ENCODE measurements at places on chromosomes 4 and X.

- DNase-seq: no peak
Measured at GRCh38 chrX:119069128-119069527, 3.7 kb upstream of the CT47C1 start.

DNA sequence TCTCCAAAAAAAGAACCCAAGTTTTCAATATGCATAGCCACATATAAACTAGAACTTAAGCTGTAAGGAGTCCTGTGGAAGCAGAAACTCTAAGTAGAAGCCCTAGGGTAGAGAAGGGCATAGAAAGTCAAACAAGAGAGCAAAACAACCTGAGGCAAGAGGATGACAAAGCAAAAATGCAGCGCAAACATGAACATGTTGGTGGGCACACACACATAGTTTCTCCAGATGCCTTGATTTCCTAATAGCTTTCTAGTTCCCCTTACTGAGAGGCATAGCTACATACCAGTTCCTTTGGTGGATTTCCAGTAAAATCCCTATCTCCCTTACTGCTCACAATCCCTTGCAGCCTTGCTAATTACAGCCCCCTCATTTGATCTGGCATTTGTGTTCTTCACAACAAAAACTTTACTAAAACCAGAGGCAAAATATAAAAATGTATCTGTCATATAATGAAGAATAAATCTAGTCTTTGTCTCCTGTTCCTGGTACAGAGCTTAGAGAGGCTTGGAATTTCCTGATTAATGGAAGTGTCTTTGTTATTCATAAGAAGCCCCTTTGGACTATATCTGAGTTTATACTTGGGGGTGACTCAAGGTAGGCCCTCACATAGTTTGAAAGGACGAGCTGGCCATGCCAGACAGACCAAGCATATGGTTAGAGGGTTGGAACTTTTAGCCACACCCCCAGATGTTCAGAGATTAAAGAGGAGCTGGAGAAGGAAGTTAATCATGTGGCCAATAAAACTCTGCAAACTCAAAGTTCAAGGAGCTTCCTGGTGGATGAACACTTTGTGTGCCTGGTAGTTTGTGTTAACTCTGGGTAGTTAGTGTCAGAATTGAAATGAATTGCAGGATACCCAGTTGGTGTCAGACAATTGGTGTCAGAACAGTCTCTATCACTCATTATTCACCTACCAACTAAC lies 52.7 kb upstream of the ZCCHC13 start:
- DNase-seq: no peak

DNA sequence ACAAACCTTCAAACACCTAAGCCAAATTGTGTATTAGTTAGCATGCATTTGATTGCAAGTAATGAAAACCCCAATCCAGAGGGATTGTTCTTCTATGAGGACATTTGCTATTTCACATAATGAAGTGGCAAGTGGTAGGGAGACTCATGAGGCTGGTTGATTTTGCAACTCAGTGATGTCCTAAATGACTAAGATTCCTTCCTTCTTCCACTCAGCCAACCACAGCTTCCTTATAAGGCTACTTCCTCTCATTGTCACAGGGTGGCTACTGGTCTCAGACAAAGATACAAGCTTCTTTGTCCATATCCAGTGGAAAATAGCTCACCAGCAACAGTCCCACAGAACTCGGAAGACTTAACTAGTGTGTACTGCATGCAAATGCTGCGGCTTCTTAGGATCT lies 5.3 kb upstream of the OTC start:
- DNase-seq: peak; percentile 17

GRCh38 chr4:121072224-121073003 lies at the start of gene NDNF:
Gene NDNF (minus strand): TSS chr4:121072535. CDS start chr4:121045837, 26,698 bp downstream.
- DNase-seq: no peak

DNA sequence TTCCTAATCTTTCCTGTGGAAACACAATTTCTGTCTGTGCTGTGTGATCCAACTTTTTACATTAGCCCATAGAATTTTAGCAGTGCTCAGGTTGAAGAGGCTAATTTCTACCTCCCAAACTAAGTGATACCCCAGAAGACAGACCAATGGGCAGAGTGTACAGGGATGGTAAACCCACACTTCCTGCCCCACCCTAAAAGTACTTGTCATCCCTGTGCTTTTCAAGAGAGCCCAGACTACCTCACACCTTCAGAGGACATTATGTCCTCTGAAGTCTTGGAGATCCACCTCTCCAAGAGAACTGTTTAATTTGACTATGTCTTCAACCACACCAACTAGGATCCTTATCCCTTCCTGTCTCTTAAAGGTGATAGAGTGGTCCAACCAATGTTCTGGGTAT lies 82.0 kb upstream of the ACSL1 start:
- DNase-seq: no peak

DNA sequence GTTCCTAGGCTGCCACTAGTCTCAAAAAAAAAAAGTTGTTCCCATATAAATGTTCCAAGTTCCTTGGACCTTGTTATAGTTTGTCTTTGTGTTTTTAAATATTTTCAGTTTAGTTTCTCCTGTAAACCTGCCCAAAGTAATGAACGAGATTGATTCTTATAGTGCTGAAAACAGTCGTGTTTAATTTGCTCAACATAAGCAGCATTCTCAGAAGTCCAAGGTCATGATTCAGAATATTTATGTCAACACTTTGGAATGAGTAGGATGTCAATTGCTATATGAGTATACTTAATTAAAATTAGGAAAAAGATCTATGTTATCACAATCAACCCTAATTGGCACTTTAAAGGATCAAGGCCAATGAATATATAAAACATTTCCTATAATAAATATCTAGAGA lies 510.9 kb downstream of the PPP4R3C start:
- no peak for DNase-seq

- DNase-seq: no peak
Measured at GRCh38 chrX:153320555-153321184, 897 bp downstream of the PNMA6F start.

GRCh38 chr4:72942565-72942964 lies 127.0 kb downstream of the COX18 start:
- no peak for DNase-seq

- no peak for DNase-seq
Measured at GRCh38 chr4:17932041-17932440, 89.5 kb downstream of the LCORL start.

DNA sequence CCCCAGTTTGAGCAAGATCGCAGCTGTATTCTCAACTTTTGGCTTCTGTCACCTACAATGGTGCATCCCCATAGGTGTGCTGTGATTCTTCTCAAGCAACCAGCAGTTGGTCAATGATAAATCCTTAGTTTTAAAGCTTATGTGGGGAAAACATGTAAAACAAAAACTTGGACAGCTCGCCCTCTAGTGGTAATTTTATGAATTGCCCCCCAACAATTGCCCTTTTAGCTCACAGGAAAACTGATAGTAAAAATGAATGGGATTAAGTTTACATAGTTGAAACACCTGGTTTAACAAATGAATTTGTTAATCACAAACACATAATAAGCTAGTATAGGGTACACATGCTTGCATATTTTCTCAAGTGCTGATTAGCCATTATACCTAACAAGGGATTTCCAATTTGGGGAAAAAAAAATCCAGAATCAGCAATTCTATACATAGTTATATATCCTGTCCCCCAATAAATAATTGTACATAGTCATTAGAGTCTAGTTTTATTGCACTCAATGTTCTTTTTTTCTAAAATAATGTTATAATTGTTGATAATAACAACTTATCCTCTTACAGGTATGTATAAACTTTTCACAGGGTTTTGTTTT lies 30.1 kb downstream of the TEX13A start:
- peak; percentile 10 for DNase-seq

DNA sequence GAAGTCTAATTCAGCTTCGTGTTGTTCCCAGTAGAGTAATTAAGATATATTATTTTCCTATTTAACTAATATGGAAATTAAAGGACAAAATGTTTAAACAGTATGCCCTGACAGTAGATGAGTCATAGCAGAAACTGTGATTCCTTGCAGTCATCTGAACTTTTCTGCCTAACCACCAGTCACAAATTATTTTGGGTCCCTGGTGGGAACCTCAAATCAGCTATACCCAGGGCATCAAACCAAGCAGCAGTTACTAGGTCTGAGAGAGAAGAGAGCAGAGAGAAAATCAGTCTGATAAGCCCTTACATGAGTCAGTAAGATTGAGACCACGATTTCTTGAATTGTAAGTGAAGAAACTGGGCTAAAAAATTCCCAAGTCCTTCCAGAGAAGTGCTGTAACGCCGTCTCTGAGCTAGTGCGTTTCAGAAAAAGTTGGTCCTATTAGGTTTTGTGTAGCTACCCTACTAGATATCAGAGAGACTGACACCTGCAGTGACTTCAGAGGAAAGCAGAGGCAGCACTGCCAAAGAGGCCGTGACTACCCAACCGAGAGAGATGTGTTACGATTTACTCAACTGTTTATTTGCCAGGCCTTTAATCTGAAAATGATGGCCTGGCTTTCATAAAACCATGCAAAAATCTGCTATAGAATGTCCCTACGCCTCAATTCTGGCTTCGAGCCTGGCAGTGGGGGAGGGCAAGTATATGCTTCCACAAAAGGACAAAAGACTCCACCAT lies 21.7 kb upstream of the GPM6A start:
- no peak for DNase-seq

DNA sequence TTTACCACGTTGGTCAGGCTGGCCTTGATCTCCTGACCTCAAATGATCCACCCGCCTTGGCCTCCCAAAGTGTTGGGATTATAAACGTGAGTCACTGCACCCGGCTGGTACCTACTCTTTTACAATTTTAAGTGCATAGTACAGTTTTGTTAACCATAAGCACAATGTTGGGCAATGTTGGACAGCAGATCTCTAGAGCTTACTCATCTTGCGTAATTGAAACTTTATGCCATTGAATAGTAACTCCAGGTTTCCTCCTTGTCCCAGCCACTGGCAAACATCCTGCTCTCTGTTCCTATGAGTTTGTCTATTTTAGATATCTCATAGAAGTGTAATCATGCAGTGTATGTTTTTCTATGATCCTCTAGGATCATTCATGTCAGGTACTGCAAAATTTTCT lies 9.3 kb upstream of the CPE start:
- DNase-seq: no peak

GRCh38 chr4:113636438-113636818 lies 125.1 kb downstream of the CAMK2D start:
- DNase-seq: no peak

- no peak for DNase-seq
Measured at GRCh38 chr4:108450236-108450898, 170.0 kb upstream of the RPL34 start.

DNA sequence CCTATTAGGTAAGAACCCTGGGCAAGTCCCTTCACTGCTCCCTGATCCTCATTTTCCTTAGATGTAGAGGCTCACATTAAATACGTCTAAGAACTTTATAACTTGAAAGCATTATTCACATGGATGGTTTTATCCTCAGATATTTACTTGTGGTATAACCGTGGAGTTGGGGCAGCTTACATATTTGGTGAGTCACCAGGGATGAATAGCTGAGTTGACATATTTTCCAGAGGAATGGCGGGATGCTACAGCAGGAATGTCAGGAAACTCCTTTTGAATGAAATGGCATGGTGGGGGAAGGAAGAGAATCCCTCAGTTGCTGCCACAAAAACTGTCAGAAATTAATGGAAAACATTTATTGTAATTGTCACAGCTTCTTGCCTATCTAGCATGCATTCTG lies 165.3 kb upstream of the RPS6KA3 start:
- no peak for DNase-seq

- DNase-seq: no peak
Measured at GRCh38 chr4:152591396-152591795, 55.5 kb upstream of the FBXW7 start.

DNA sequence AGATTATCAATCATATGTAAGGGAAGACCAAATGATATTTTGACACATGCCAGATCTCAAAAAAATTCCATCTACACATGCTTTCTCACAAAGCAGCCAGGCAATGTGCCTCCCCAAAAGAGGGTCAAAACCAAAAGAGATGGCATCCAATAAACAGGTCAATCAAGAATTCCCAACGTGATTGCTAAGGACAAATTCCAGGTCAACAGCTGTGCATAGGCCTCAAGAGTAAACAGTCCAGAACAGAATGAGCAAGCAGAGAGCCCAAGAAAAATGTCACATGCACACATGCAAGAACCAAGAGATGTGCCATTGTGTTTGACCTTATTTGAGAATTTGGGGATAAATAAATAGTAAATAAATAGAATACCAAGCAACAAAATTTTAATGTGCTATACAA lies 136.7 kb downstream of the APBB2 start:
- DNase-seq: no peak

GRCh38 chr4:19924761-19925160 lies 326.9 kb upstream of the SLIT2 start:
- DNase-seq: no peak

DNA sequence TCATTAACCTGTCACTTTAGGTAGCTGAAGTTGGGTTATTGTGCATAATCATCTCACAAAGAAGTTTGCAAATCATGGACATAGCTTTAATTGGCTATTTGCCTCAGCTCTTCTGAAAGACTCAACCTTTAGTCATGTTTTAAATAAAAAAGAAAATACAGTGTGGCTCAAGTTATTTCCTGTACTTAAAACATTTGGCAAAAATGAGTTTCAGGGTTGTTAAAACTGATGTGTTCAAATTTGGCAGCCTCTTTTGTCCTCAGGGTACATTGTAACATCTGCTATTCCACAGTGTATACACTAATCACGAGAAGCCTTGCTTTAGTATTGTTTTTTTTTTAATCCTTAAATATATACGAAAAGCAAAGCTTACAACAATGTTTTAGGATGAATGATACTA lies 31.5 kb upstream of the HPGD start:
- peak; percentile 54 for DNase-seq

- no peak for DNase-seq
Measured at GRCh38 chr4:138992676-138993075, 22.9 kb upstream of the NOCT start.

DNA sequence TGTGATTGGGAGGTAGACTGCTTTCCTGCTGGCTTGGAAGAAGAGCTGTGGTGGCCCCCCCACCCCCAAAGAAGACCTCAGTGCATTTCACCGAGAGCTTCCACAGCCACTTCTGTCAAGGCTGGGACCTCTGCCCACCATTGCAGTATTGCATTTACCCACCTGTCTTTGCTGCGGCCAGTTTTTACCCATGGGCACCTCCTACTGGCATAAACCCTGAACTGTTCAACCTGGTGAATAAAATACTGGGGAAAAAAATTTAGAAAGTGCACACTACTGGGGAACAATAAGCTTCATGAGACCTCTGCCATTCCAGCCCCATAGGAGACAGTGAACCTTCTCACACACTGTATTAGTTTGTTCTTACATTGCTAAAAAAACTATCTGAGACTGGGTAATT lies 40.3 kb downstream of the ARFIP1 start:
- no peak for DNase-seq

DNA sequence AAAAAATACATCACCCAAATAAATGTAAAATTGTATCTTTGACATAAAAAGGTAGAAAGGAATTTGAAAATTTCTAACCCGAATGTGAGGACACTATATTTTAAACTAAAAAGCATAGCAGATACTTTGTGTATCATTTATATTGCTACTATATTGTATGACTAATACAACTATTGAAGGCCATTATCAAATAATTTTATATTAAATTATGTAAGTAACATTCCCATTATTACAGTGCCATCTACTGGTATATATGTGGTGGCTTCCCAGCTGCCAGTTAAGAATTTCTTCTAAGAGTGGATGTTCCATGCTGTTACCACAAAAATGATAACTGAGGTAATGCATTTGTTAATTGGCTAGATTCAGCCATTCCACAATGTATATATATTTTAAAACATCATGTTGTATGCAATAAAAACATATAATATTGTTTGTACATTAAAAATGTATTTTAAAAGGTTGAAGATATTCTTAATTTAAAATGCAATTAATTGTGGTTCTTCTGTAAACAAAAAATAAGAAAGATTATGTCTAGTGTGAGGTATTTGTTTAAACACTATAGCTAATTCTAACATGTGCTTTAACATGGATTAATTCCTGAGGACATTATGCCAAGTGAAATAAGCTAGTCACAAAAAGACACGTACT lies 65.3 kb downstream of the EGF start:
- no peak for DNase-seq

- DNase-seq: no peak
Measured at GRCh38 chr4:704971-705277, 708 bp upstream of the PCGF3 start.

Measured in GM04504 (cell line).